Hippocampal formation (tissue), 2 donors: ENCODE measurements at places on chromosomes 13 and 19.

GRCh38 chr13:33367926-33368325 lies 82.4 kb upstream of the STARD13 start:
- DNase-seq: no peak

DNA sequence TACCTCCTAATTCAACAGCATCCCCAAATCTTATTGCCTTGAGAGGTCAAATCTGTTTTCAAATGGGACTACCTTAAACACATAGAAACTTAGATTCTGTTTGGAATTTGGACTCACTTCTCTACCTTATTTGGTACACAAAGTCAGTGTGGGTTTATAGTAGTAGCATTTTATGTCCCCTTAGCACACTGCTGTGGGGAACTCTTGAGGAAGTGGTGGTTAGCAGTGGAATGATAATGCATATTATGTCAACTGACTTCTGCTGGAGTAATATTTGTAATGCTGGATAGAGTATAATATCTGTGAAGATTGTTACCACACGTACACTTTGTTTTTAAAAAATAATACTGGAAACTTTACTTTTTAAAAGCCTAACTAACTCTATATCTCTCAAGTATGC lies 386.3 kb downstream of the NDFIP2 start:
- DNase-seq: no peak

GRCh38 chr13:98443329-98443728 lies 133.6 kb downstream of the STK24 start:
- no peak for DNase-seq

- no peak for DNase-seq
Measured at GRCh38 chr13:41554180-41554579, 96.8 kb downstream of the RGCC start.

GRCh38 chr19:46732966-46733689 lies 12.7 kb upstream of the FKRP start:
- peak; percentile 35 for DNase-seq

DNA sequence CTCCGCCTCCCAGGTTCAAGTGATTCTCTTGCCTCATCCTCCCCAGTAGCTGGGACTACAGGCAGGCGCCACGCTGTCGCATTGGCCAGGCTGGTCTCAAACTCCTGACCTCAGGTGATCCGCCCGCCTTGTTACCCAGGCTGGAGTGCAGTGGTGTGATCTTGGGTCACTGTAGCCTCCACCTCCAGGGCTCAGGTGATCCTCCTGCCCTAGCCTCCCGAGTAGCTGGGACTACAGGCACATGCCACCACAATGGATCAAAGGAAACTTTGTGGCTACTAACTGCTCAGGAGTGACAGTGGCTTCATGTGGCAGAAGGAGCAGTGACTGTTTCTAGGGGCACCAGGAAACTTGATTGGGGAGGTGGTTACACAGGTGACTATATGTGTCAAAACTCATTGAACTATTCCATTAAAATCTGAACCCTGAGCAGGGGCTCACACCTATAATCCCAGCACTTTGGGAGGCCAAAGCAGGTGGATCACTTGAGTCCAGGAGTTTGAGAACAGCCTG lies 3.8 kb upstream of the LGALS7B start:
- no peak for DNase-seq

DNA sequence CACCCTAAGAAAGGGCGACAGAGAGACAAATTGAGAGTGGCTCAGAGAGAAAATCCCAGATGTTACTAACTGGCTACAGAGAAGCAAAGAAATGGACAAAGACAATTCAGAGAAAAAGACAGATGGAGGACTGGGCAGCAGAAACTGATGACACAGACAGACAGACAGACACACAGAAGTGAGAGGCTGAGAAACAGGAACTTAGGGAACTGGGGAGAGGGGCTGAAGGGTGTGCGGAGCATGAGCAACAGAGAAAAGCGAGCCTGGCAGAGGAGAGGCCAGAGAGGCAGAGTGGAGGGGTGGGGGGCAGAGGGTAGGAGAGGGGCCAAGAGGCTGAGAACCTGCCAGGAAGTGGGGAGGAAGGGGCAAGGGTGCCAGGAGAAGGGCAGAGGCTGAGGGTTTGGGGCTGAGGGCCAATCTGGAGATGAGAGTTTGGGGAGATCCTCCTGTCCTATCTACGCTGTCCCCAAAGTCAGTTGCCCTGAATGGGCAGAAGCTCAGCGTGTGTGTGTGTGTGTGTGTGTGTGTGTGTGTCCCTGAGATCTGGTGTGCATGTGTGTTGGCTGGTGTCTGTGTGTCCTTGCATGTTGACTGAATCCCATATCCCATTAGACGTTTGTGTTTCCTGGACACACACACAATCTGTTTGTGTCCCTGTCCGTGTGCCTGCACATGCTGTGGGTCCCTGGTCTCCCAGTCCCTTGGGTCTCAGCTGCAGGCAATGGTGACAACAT lies 5.6 kb upstream of the ERFL start:
- no peak for DNase-seq

DNA sequence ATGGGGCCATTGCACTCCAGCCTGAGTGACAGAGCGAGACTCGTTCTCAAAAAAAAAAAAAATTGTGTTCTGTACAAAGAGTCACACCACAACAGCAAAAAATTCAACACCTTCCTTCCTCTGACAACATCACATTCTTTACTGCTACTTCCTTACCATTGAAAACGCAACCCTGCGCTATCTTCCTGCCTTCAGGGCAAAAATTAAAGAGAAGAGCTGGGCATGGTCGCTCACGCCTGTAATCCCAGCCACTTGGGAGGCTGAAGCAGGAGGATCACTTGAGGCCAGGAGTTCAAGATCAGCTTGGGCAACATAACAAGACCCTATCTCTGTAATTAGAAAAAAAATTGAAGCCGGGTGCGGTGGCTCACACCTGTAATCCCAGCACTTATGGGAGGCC lies 9.4 kb upstream of the ZNF444 start:
- no peak for DNase-seq

- DNase-seq: no peak
Measured at GRCh38 chr19:2984215-2984528, 6.8 kb downstream of the TLE6 start.

DNA sequence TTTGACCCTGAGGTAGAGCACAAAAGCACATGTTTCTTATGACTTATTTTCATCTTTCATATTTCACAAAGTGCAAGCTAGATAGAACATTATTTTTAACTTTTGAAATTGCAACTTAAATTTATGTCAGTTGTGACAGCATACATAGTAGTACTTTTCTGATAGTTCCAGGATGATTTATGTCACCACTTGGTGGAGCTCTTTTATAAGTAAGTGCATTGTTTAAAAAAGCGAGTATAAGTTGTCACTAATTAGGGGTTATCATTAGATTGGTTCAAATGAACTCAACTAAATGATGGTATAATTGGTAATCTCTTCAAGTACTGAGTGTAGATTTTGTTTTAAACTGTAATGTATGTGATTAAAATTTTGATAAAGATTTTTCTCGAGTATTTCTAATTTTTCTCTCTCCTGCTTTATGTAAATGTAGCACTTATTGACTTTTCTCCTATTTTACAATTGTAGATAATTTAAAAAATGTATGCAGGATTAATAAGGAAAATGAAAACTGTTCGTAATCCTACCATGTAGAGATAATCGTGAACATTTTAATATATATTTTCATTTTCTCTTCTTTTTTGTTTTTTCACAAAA lies 31.1 kb downstream of the RB1 start:
- DNase-seq: no peak

GRCh38 chr13:110801044-110801443 lies 87.5 kb downstream of the ING1 start:
- DNase-seq: no peak

DNA sequence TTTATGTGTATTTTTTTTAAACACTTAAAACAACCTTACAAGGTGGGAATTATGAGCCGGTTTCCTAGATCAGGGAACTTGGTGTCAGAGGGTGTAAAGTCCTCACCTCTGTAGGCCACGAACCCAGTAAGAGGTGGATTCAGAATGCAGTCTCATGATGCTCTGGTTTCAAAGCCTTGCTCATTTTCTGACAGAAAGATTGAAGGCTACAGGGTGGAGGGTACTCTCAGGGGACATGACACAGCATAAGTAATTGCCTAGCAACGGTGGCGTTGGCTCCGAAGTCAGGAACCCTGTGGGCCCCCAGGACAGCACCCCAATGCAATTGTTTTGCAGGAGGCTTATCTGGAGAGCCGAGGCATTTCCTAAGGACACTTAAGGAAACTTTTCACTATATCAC lies 794.7 kb downstream of the EFNB2 start:
- DNase-seq: no peak

GRCh38 chr19:44735011-44735410 lies 13.5 kb upstream of the BCL3 start:
- DNase-seq: no peak

GRCh38 chr13:38713046-38713445 lies 26.2 kb downstream of the FREM2 start:
- DNase-seq: no peak

DNA sequence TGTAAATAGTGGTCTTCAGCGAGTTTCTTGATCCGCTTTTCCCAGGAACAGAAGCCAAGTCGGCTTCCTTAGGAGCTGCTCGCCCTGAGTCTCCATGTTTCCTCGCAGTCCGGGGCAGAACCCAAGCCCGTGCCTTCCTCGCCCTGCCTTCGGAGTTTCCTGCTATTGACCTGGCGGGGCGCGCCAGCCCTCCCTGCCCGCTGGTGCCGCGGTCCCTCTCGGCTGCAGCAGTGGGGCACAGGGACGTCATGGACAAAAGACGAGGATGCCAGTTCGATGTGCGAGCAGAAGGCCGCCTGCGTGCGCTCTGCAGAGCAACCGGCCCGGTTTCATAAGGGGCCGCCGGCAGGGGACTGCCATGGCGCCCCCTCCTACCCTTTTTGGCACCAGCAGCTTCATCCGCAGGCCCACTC lies 156.6 kb downstream of the TM9SF2 start:
- no peak for DNase-seq

DNA sequence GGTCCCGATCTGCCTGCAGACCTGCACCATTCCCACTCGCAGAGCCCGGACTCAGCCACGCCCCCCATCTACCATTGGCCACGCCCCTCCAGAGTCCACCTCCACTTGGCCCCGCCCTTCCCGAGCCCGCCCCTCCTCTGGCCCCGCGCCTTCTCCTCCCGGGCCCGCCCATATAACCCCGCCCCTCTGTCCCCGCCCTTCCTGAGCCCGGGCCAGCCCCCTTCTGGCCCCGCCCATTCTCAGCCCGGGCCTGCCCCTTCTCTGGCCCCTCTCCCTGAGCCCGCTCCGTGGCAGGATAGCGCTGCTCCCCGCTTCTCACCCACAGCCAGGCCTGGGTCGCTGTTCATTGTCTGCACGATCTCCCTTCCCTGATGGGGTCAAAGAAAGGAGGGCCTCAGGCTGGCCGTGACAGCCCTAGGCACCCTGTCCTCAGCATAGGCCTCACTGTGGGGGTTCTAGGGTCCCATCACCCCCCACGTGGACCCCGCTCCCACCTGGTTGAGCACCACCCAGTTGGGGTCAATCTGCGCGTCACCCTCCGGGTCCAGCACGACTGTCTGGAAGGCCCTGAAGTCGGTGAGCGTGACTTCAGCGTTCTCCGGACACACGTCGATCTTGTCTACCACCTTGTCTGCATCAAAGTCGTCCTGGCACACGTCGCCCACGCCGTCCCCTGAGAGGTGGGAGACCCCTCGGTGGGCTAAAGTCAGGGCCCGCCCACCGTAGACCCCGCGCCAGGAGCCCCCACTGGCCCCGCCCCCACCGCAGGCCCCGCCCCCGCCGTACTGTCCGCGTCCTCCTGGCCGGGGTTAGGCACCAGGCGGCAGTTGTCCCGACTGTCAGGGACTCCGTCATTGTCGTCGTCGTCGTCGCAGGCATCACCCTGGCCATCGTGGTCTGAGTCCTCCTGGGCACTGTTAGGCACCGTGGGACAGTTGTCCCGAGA lies 5.7 kb downstream of the COMP start:
- DNase-seq: peak; percentile 19

GRCh38 chr13:84934911-84935310 lies 864.3 kb downstream of the SLITRK6 start:
- no peak for DNase-seq

DNA sequence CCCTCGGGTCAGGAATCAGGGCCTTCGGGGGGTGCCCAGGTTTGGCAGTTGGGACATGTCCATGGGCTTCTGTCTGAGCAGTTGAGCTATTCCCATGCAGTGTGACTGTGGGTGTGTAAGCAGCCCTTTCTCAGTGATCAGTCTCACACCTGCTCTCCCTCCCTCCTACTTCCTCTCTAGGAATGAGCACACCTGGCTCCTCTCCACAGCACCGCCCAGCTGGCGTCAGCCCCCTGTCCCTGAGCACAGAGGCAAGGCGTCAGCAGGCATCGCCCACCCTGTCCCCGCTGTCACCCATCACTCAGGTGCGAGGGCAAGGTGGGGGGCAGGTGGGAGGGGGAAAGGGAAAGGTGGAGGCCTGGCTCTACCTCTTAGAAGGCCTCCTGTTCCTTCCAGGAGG lies 25.9 kb downstream of the COMP start:
- DNase-seq: no peak

DNA sequence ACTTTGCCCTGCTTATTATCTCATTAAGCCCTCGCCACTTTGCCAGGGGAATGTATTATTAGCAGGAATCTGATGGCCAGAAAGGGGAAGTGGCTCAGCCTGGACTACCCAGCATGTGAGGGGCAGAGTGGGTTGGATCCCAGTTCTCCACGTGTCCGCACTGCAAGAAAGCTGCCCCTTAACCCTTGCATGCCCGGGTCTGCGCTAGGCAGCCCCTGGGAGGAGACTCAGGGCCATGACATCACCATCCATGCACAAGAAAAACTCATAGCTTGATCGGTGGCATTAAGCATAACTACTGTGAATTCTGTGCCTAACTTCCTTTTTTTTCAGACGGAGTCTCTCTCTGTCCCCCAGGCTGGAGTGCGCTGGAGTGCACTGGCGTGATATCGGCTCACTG lies 8.9 kb downstream of the CACNG8 start:
- DNase-seq: no peak

GRCh38 chr19:40530091-40530901 lies 46.4 kb upstream of the SHKBP1 start:
- no peak for DNase-seq

DNA sequence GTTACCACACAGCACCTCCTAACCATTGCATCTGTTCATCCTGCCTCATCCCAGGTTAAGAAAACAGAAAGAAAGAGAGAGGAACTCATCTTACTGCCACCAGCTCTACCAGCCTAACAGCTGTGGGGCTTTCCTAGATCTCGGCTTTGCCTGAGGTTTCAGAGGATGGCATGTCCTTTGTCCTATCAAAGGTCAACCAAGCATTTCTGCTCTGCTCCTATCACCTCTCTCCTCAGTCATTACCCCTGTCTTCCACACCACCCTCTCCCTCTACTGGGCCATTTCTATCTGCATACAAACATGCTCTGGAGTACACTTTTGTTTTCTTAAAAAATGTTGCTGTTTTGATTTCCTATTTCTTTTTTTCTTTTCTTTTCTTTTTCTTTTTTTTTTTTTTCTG lies 393.3 kb downstream of the IRS2 start:
- no peak for DNase-seq
